8988T (cell line): ENCODE measurements at places on chromosomes 11 and 22.

GRCh38 chr11:19903620-19904069, 191.0 kb downstream of the NAV2 start:
- DNase-seq: peak; percentile 24

DNA sequence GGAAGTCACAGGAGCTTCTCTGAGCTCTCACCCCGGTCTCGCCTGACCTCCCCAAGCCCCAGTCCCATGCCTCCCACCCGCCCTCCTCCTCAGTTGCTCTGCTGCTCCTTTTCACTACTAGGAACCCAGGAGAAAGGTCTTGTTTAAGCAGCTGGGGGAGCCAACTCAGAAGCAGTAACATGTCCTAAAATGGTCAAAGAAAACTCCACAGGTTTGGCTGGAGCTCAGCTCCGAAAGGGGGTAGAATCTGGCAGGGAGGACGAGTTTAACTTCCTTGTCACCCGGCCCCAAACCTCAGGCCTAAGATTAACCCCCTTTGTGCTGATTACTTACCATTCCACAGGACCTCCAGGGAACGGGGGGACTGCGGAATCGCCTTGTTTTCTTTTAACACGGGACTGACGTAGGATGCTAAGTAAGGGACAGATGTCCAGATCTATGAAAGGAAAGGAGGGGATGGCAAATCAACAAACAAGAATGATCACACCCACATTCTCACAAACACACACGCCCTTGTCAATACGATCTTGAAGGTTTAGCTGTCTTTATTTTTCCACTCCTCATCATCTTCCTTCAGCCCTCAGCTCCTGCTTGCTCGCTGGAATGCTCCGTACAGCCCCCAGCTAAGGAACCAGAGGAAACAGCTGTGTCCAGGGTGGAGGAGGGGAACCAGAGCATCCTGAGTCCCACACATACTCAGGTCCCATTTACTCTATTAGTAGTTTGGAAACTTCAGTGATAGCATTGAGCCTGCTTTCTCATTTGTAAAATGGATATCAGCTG, 13.5 kb downstream of the PCSK7 start:
- no peak for DNase-seq

- DNase-seq: no peak
These were observed 45.6 kb downstream of the KMT5B start for GRCh38 chr11:68167474-68167873.

GRCh38 chr11:131807876-131808275, 437.5 kb downstream of the NTM start:
- no peak for DNase-seq

GRCh38 chr11:108609682-108610081, 16.1 kb upstream of the EXPH5 start:
- no peak for DNase-seq

- DNase-seq: no peak
These were observed 159.9 kb upstream of the TENM4 start for GRCh38 chr11:79600711-79601110.

DNA sequence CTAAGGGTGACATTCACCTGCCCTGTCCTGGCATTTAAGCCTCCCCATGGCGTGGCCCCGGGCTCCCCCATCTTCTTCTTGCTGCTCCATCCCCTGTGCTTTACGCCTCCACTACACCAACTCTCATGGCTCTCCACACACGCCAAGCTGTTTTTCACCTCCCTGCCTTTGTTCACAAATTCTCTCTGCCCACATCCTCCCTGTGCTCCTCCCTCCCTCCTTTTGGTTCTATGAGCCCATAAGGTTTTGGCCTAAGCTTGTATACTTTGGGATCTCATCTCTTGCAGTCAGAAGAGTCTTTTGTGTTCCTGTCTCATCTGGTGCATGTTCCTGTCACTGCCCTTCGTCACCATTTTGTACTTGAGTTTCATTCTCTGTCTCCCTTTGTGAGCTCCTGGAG, 4.6 kb upstream of the DNAL4 start:
- DNase-seq: no peak

DNA sequence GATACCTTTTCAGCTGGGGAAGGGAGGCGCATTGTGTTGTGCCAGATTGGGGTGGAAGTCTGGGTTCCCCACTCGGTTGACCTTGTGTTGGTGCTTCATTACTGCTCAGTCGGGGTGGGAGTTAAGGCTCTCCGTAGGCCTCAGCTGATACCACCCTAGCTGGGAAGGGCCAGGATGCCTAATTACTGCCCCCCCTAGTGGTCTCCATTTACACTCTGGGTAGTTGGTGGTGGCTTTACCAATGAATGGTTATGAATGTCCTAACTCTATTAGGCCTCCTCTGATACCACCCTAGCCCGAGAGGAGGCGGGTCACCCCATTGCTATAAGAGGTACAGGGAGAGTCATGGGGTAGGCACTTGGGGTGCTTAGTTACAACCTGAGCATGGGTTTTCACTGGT, 27.5 kb upstream of the HIKESHI start:
- DNase-seq: no peak

DNA sequence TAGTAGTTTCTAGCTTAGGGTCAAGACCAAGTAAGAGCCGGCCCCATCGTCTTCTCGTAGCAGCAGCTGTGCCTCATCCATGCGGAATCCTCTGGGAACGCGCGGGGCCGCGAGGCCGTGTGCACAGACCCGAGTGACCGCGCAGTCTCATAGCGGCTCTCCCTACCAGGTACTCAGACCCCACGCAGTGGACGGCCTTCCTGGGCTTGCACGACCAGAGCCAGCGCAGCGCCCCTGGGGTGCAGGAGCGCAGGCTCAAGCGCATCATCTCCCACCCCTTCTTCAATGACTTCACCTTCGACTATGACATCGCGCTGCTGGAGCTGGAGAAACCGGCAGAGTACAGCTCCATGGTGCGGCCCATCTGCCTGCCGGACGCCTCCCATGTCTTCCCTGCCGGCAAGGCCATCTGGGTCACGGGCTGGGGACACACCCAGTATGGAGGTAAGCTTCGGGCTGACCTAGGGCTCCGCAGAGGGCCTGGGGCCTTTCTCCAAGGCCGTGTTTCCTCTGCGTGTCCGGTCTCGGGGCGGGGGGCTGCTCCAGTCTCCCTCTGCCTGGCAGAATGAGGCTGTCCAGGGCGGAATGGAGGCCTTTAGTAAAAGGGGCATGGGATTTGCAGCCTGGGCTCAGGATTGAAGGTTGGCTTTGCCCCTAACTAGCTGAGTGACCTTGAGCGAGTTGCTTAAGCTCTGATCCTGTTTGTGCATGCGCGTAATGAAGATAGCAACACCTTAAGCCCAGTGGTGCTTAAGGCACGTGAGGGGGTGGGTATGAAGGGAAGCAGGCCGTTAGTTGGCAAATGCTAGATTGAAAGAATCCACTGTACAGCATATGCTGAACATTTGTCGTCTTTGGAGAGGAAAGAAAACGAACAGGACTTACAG, 48.9 kb downstream of the ST14 start:
- peak; percentile 9 for DNase-seq

GRCh38 chr11:106063009-106063408, 14.1 kb downstream of the KBTBD3 start:
- DNase-seq: no peak

- no peak for DNase-seq
These were observed 2.0 kb downstream of the SIPA1 start for GRCh38 chr11:65639623-65640482.

DNA sequence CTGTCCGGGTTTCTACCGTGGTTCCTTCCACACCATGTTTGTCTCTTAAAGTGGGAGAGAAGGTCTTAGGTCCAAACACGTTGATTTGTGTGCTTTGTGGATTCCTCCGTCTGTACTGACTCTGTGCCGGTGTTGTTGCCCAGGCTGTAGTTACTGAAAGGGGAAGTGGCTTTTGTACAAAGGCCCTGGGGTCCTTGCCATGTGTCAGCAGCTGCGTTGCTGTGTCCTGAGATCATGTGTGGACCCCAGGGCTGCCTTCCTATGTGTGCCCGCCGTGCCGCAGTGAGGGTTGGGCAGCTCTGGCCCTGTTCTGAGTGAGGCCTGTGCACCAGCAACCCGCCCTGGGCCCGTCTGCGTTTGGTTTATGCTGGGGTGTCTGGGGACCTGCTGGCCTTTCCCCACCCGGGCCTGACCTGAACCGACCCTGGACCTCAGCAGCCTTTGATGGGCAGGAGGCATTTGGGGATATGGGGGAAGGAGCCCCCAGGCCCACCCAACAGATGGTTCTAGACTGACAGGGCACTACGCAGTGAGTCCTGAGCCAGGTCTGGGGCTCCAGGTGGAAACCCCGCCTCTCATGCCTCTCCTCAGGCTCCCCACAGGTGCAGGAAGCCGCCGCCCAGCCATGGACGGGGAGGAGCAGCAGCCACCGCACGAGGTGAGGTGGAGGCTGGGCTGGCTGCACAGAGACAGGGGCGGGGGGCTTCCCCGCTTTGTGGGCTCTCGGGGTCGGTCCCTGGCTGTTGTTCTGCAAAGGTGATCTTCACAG, 6.9 kb downstream of the TRABD start:
- no peak for DNase-seq

DNA sequence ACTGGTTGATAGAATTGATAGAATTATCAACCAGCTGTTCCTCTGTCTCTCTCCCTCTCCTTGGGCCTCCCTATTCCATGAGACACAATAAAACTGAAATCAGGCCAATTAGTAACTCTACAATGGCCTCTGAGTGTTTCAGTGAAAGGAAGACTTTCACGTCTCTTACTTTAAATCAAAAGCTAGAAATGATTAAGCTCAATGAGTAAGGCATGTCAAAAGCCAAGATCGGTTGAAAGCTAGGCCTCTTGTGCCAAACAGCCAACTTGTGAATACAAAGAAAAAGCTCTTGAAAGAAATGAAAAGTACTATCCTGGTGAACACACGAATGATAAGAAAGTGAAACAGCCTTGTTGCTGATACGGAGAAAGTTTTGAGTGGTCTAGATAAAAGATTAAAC, 16.6 kb downstream of the PIH1D2 start:
- no peak for DNase-seq

GRCh38 chr11:65496304-65497140, 2.3 kb upstream of the MALAT1 start:
- no peak for DNase-seq

DNA sequence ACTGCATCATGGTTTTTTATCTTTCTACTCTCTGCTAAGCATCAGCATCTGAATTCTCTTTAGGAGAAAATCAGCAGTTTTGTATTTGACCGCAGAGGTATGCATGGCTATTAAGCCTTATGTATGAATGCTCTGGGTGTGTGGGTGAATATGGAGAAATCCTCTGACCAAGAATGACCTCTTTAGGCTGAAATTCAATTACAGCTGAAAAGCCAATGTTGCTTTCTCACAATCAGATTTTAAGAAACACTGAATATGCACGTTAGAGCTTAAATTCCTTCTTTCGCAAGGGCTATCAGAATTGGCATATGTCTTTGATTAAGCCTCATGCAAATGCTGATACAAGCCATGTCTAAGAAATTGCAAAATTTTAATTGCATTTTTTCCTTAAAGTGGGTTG, 43.2 kb downstream of the ARHGAP42 start:
- no peak for DNase-seq

- no peak for DNase-seq
These were observed 167.6 kb downstream of the WT1 start for GRCh38 chr11:32267679-32268187.

DNA sequence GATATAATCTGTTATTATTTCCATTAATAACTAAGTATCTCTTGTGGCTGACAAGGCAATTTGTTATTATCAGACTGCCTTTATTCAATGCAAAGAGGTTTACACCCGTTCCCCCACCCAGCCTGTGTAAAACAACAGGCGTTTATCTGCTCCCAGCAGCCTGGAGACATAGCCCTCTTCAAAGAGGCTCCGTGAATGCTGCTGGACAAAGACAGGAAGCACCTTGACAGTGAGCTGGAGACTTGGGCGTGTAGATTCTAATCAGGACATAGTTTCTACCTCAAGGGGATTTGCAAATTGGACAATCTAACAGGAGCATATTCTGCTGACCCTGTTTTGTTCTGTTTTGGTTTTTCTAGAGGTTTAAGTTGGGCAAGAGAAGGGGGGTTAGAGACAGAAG, 733.0 kb upstream of the KIRREL3 start:
- DNase-seq: no peak

DNA sequence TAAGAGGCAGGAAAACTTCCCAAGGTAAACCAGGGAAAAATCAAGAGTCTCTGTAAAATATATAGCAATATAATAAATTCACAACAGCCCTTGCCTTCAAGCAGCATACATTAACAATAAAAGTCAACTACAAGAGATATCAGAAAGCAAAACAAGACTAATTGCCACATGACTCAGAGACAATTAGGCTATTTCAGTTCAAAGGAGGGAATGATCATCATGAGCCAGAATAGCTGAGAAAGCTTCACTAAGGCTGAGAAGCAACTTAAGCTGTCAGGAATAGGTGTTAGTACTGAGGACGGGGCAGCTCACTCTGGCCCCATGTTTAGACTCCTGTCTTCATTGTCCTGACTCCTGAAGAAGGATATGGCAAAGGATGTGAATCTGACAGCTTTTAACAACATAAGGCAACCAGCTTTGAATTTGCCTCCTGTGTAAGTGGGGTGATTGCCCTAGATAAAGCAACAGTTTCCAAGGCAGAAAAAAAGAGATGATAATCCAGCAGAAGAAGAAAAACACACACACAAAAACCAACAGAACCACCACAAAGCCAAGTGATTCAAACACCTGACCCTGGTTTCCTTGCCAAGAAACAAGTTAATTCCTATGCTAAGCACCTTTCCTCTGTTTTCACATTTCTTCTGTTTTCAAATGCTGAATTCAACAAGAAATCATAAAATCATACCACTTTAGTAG, 60.8 kb downstream of the SIK3 start:
- no peak for DNase-seq

GRCh38 chr11:115980337-115981103, 476.3 kb upstream of the CADM1 start:
- no peak for DNase-seq

- DNase-seq: no peak
These were observed 511.2 kb upstream of the RAG2 start for GRCh38 chr11:37109286-37109585.

GRCh38 chr11:118240999-118241763, 11.0 kb downstream of the MPZL3 start:
- no peak for DNase-seq

DNA sequence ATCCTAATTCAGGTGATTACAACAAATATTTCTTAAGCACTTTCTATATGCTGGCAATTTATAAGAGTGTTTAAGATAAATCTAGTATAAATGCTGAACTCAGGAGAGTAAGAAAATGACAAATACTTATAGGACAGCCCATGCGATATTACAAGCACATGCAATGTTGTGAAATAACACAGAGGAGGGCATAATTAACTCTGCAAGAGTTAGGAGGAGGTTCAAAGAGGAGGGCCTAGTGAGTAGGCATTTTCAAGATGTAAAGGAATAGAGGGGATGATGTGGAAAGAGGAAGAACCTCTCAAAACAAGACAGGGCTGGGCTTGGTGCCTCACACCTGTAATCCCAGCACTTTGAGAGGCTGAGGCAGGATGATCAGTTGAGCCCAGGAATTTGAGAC, 37.1 kb upstream of the IL17RA start:
- no peak for DNase-seq

DNA sequence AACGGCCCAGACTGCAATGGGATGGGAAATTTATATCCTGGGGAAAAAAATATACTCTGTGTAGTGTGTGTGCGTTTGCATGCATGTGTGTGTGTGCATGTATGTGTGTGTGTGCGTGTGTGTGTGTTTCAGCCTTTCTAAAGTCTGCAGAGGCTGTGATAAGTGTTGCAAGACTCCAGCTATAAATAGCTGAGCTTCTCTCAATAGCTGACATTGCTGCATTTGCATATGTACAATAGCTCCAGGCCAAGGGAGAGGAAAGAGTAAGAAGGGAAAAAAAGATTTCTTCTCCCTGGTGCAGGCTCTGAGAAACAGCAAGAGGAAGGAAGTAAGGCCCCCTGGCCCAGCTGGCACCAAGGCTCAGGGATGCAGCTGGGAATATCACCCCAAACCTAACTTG, 483.0 kb downstream of the MN1 start:
- no peak for DNase-seq

- no peak for DNase-seq
These were observed 3.4 kb downstream of the RNF141 start for GRCh38 chr11:10537600-10537999.
